ENCODE measurements at places on chromosomes 12 and 14.

- no peak for DNase-seq
These were observed 256.4 kb downstream of the SSPN start for GRCh38 chr12:26451763-26452162.

- DNase-seq, result no peak
These were observed 241.5 kb downstream of the GXYLT1 start for GRCh38 chr12:41903014-41903708.

DNA sequence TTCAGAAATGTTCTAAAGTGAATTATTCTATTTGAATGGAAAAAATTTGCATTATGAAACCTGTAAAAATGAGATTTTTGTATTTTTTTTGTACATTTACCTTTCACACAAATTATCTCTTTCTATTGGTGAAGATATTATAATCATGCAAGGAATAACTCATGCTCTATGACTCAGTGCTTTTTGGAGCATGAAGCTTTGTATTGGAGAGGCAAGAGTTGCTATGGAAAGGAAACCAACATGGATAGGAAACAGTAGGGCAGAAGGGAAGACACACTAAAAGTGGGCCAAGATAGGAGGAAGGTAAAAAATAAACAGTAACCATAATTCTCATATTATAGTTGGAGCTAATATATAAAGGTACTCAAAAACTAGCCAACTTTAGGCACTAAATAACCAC, 79.0 kb downstream of the PLCZ1 start:
- no peak for DNase-seq

DNA sequence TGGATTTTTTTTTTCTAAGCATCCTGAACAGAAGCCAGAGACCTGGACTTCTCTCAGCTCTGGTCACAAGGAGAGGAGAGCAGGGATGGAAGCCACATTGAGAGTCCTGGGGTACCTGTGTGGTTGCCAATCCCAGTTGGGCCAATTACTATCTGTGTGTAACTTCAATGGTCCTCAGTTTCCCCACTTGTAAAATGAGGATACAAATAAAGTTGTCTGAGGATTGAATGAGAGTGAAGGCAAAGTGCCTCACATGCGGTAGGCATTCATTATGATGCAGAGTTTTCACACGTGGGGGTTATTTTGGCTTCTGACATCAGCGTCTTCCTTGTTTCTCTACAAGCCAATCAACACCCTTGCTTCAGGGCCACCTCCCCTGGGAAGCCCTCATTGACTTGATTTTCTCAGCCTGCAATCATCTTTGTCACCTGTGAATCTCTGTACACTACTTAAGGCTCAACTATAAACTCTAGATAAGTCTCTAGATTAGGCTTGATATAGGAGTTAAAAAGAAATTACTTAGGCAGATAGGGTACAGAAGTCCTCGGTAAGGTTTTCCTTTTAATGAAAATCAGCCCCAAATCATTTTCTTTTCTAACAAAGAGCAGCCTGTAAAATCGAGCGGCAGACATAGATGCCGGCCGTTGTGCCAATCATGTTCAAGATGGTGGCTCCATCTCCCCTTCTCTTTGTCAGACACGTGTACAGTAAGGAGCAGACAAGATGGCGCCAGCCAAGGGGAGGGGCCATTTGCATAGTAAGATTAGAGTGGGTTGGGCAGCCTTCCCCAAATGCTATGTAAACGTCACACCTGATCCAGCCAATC, 37.8 kb upstream of the FICD start:
- DNase-seq, result no peak

DNA sequence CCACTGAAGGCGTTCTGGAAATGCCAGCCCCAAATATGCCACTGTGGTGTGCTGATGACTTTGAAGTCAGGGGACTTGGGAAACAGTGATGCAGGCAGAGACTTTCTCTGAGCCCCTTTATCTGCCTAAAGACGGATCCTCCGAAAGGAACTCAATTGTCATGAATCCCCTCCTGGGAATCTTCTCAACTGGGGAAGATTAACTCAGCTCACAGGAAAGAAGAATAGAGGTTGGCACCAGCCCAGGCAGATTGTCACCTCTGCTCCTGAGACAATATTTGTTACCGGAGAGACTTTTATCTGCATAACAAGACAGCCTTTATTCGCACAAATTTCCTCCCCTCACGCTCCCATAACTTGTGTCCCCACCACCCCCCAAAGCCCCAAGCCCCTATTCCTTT, 414.4 kb downstream of the FUT8 start:
- no peak for DNase-seq

DNA sequence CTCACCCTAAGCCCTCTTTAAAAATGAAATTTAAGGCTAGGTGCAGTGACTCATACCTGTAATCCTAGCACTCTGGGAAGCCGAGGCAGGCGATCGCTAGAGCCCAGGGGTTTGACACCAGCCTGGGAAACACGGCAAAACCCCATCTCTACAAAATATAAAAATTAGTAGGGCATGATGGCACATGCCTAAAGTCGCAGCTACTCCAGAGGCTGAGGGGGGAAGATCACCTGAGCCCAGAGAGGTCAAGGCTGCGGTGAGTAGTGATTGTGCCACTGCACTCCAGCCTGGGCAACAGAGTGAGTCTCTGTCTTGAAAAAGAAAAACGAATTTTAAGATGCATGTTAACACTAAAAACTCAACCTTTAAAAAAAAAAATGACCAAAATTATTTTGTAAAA, 12.7 kb downstream of the GNPNAT1 start:
- DNase-seq, result no peak

DNA sequence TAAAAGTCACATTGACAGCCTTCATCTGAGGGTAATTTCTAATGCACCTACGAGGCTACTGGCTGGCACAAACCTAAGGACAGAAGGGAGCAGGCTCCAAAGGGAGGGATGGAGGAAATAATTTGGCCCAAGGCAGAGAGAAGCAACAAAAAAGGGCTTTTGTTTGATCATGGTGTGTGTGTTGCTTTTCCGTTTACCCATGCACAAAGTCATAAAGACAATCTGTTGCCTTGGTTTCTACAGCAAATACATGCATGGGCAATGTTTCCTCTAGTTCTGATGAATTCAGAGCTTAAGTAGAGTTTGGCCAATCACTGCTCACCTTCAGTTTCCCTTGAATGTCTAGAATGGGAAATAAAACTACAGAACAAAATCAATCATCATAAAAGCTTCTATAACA, 262.5 kb upstream of the CAND1 start:
- no peak for DNase-seq

DNA sequence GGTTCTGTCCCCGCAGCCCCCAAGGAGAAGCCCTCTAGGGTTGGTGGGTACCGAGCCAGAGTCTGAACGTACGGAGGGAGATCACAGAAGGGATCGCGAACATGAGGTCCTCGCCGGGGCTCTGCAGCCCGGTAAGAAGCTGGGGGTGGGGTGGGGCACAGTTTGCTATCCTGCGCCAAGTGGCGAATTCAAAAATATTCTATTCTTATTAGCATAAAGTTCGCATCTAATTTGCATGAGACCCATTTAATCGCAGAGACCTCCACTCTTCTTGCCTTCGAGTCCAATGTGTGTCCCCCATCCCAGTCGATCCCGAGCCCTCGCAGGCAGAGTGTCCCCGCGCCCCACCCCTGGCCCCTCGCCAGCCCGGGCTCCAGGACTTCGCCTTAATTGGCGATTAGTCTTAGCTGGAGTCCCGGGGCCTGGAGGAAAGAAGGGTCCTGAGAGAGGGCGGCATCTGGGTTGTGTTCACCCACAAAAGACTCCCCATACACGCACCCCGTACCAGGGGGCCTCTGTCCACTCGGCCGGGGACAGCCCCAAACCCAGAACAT, 604 bp upstream of the ARHGEF25 start:
- DNase-seq, result no peak

GRCh38 chr14:50339178-50339804, 27.2 kb downstream of the DMAC2L start:
- no peak for DNase-seq

GRCh38 chr12:94048757-94049156, 99.6 kb upstream of the PLXNC1 start:
- no peak for DNase-seq

DNA sequence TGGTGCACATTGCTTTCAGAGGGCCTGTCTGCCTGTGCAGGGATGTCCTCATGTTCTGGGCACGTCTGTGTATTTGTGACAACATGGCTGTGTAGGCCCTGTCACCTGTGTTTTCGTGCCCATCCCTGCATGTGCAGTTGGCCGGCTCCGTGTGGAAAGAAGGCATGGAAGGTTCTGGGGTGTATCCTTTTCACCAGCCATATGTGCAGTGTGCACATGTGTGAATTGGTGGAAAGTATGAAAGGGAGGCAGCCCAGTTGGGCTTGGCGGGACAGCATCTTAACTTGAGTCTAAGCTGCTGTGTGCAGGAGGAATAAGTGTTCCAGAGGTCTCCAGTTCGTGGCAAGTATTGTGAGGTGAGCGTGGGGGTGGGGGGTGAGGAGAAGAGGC, 669 bp downstream of the TSPAN11 start:
- no peak for DNase-seq

GRCh38 chr14:52043690-52044089, 25.2 kb downstream of the NID2 start:
- DNase-seq, result peak; percentile 36

DNA sequence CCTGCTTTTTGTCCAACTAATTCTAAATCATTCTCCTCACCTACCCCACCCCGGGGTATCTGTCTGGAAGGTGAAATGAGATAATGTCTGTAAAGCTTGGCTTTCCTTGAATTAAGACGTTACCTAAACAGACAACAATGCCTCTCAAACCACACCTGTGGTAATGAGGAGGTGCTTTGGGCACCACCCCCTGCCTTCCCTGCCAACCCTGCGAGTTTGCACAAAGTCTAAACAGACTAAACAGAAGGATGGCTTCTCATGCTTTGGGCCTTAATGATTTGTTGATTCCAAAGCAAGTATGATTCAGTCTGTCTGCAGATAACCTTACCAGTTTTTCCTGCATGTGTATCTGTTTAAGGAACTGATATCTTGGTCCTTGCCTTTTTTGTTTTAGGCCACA, 82.4 kb downstream of the ZFC3H1 start:
- DNase-seq, result no peak

GRCh38 chr14:75138492-75138891, 11.6 kb upstream of the NEK9 start:
- no peak for DNase-seq

DNA sequence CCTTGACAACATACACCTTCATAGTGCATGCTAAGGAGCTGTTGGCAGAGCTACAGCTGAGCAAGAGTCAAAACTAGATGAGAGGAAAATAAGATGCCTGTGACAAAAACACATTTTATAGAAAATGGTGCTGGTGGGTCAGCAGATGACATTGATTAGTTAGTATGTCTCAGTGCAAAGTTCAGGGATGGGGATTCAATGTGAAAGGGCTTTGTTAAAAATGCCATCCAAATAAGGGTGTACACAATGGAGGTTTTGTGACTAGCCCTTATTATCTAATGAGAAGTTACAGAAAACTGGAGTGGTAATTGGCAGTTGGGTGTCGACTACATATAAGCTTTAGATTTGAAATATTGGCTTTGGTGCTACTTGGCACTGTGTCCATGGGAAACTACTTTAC, 169.0 kb downstream of the MON2 start:
- no peak for DNase-seq

DNA sequence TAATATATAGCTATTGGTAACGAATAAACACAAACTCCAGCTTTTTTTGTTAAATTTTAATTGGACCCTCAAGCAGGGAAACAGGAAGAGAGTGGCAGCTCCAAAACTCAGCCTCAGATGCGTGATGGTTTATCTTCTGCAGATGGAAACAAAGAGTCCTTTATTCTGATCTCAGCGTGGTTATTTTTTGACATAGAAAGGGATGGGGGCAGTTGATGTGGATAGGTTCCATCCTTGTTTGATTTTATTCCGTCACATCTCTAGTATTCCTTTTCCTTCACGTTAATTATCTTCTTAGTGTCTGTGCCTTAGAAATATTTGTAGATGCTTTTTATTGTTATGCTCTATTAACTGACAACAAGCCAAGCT, 447.6 kb upstream of the SEL1L start:
- no peak for DNase-seq

DNA sequence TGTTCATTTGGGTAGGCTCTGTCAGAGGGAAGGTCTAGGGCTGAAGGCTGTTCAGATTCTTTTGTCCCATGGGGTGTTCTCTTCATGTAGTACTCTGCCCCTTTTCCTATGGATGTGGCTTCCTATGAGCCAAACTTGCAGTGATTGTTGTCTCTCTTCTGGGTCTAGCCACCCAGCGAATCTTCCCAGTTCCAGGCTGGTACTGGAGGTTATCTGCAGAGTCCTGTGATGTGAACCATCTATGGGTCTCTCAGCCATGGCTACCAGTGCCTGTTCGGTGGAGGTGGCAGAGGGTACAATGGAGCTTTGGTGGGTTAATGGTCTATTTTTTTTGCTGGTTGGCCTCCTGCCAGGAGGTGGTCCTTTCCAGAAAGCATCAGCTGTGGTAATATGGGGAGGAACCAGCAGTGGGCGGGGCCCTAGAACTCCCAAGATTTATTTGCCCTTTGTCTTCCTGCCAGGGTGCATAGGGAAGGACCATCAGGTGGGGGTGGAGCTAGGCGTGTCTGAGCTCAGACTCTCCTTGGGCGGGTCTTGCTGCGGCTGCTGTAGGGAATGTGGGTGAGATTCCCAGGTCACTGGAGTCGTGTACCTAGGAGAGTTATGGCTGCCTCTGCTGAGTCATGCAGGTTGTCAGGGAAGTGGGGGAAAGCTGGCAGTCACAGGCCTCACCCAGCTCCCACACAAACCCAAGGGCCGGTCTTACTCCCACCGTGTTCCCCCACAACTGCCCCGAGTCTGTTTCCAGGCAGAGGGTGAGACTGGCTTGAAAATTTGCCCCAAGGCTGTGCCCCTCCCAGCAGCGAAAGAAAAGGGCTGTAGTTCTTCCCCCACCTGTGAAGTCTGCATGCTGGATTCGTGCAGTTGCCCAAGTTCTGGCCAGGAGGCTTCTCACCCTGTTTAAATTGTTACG, 17.5 kb downstream of the MTRFR start:
- DNase-seq, result no peak

DNA sequence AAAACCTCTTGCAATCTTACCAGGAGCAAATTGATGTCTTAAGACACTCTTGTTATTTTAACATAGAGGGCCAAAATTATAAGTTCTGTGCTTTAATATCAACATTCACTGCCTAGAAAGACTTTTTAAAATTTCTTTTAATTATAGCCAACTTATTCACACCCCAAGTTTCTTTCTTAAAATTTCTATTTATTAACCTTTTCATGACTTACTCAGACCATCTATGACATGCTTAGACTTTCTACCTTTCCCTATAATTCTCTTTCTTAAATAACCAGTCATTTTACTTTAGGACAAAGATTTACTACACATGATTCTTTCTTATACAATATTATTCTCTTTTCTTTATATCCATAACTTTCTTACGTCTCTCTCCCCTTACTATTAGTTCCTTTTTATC, 220.4 kb downstream of the NUBPL start:
- peak; percentile 1 for DNase-seq

GRCh38 chr12:40312982-40313576, 88.3 kb downstream of the LRRK2 start:
- no peak for DNase-seq

DNA sequence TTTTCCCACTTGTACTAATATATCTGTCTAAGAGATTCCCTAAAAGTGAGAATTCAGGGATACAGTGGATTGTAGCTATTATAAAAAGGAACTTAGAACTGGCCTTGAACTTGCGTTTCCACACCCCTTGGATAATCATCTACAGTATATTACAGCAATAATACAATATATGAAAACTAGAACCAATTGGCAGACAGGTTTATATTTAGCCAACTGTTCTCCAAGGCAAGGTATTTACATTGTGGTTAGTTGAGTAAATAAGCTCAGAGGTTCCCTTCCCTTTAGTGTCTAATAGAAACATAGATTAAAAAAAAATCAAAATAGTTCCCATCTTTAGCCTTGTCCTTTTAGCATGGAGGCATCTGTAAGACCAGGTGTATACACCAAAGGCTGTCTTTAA, 42.1 kb downstream of the LIMA1 start:
- peak; percentile 53 for DNase-seq

- no peak for DNase-seq
These were observed 15.6 kb downstream of the PTGDR start for GRCh38 chr14:52283099-52283498.

All from SJSA1 (cell line).